NCI-H1436 treated with DMSO at 0.1 percent for 48 hours (cell line): ENCODE measurements at places on chromosomes 11 and 22.

DNA sequence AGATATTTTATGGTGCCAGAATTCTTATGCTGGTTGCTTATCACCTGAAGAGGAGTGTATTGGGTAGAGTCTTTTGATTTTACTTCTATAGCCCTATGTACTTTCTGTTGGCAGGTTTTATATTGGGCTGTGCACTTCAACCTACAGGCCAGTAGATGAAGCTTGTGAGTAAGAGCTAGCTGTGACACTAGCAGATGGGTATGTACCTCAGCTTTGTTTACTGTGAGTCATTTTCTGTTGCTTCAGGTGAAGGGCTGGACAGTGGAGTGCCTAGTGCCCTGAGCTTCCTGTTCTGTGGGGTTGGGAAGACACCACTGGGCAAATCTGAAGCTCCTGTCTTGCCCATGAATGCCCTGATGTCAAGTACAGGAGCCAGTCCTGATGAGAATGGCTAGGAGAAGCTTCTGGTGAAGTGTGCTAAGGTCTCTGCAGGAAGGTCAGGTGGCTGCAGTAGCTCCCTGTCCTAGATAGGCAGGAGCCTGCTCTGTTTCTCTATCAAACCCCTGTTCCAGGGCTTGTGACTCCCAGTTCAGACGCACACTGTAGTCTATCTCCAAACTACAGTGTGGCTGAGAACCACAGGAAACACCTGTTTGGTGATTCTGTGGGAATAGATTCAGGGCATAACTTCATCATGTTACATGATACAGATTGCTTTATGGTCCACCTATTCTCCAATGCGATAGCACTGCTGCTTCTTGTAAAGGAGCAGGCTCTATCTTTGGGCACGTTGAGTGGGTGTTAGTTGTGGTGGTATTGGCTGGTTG is 755.7 kb downstream of the KCNA4 start:
- DNase-seq = no peak

DNA sequence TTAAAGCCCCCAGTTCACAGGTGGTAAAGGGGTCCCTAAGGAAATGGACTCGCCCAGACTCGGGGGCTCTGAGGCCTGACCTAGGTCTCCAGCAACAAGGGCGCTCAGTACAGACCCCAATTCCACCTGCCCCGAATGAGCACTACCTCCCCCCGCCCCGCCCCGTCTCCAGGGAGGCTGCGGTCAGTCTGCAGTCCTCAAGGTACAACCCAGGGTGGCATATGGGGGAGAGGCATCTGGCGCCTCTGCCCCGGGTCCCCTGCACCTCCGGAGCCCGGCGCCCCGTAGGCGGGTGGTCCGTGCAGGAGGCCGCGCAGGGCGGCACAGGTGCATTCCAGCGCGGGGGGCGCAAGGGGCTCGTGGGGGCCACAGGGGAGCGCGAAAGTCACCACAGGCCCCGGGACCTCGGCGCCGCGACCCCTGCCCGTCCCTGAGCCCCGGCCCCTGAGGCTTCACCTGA is 361 bp downstream of the CTSD start:
- no peak for DNase-seq

- no peak for DNase-seq
Observed at GRCh38 chr22:28023774-28024173, 104.7 kb upstream of the PITPNB start.

DNA sequence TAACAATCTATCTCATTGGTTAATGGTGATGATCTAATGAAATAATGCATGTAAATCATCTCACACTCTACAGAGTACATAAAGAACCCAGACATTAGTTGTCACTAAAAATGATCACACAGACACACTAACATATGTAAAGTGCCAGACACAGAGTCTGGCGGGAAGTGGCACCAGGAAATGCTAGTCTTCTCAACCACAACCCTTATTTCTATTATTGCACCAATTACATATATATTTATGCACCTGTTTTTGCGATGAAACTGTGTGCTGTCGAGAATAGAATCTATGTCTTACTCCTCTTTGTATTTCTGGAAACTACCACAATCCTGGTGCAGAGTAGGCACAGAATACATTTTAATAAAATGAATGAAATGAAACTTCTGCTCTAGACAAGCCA is 25.9 kb upstream of the POU2AF3 start:
- no peak for DNase-seq

DNA sequence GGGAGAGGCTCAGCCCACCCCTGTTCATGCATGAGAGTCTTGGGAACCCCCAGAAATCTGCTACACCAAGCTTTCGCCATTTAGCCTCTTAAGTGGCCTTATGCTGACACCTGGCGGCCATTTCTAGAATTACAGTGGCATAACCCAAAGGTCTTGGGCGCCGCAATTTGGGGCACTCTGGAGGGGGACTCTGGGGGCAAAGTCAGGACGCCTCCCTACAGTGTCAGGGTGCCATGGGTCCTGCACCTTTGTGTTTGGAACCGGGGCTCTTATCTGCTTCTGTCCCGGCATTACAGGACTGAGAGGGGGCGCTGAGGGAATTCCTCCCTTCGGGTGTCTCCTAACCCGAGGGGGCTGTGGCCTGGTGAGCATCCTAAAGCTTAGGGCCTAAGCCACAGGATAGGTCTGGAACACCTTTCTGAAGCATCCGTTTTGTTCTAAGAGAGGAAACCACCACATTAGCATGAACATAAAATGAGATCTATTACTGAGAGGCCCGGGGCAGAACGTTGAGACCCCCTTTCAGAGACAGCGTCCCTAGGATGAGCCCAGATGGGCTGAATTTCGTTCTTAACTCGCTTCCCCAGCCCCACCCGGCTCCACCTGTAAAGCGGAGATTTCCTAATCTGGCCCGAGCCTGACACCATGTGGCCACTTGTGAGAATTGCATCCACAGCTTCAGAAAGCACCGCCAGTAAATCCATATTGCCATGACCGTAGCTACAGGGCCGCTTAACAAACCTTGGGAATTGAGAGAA is 9.3 kb downstream of the INS start:
- DNase-seq = no peak

- DNase-seq = no peak
Observed at GRCh38 chr11:16169956-16170847, 186.1 kb downstream of the SOX6 start.

GRCh38 chr11:61921446-61921845 is 4.1 kb upstream of the RAB3IL1 start:
- no peak for DNase-seq

GRCh38 chr11:73234471-73235181 is 16.5 kb downstream of the P2RY2 start:
- DNase-seq = no peak

GRCh38 chr22:39916496-39916895 is 15.6 kb downstream of the GRAP2 start:
- no peak for DNase-seq

- DNase-seq = no peak
Observed at GRCh38 chr22:41603873-41604332, 14.3 kb upstream of the PMM1 start.
